ENCODE measurements at places on chromosomes 5 and 9.

DNA sequence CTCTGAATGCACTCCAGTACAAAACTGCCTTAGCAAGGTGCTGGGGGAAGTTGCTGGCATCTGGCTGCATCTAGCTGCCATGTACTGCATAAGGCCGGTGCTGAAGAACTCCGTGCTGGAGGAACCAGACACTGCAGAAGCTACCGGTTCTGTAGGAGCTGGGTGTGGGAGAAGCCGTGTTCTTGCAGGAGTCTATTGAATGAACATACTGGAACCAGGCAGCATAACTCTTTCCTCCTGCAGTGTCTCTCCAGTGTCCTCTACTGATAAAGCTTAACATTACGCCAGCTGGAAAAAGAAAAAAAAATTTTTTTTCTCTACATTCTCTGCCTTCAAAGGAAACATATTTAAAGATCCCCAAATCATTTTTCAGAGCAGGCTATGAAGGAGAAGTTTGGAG, 38.5 kb downstream of the VPS13A start:
- no peak for DNase-seq

- no peak for DNase-seq
These were observed 49.6 kb downstream of the EPB41L4B start for GRCh38 chr9:109270971-109271925.

DNA sequence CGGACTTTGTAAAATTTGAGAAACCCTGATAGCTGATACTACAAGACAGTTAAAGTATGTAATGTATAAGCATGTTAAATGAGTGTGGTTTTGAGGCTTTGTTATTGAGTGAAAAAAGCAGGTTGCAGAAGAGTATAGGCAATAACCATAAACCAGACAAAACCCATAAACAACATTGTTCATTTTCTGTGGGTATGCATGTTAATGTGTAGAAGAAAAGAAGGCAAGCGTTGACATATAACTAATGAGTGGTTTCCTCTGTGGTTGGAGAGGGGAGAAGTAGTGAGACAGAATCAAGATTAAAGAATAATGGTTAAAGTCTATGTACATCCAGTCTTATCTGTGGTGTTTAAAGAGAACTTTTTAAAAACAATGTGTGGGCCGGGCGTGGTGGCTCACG, 26.2 kb downstream of the RAD23B start:
- peak; percentile 61 for DNase-seq

DNA sequence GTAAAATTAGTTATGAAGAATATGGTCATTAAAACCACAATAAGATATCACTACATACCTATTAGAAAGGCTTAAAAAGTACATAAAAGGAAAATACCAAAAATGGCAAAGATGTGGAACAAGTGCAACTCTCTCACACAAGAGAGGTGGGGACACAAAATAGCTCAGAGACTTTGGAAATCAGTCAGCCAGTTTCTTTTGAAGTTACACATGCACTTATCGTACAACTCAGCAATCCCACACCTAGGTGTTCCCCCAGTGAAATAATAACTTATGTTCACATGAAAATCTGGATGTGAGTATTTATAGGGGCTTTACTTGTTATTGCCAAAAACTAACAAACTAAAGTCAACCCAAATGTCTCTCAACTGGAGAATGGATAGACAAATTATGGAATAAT, 9.8 kb upstream of the RICTOR start:
- no peak for DNase-seq

DNA sequence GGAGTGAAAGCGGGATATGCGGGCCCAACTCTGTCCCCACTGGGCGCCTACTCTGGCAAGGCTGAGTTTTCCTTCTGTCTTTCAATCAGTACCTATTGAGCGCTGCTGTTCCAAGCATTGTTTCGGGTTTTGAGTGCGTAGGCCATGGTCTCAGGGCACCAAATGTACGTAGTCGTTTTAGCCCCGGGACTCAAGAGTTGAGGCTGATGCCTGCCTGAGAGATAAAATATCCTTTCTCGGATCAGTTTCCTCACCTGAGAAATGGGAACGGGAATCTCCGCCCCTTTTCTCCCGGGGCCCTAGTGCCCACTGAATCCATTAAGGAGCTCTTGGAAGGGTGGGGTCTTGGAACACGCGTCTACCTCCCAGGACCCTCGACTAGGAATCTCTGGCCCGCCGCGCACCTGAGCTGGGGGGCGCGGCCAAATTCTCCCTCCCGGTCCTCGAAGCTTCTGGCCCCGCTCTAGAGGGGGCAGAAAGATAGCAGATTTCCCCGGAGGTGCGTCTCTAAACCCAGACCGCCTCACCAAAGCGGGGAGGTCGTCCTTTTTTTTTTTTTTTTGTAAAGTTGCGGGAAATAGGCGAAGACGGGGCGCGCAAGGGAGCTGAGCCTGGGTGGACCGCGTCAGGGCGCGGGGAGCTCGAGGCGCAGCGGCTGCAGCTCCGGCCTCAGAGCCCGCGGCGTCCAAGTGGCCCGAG, 494 bp upstream of the CXXC5 start:
- no peak for DNase-seq

DNA sequence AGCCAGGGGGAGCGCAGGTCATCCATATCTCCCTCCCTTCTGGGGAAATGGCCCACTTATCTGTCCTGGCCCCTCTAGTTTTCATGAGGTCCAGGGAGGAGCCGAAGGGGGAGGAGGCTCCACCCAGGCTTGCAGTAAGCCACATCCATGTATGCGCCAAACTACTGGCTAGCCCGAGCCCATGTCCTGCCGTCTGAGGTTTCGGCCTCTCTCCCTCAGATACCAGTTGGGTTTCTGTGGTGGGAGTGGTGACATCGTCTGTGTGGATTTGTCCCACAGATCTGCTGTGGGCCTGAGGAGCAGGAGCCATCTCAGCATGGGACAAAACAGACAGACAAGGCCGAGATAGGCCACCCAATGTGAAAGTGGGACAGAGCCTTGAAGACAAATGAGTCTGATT, 78.3 kb upstream of the ORM1 start:
- no peak for DNase-seq

DNA sequence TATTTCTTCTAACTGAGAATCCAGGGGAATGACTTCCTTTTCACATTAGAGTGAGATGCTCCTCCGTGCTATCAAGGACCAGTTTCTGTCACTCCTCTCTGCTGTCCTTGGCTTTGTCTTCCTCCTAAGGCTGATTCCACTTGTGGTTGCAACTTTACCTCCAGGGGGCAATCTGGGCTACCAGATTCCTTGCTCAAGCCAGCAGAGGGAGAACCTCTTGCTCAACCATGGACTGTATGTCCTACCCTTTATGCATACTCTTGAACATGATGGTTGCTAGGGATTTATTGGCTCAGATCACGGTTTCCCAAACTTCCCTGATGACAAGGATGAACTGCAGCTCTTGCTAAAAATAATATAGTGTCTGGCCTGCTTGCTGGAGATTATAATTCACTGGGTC, 24.0 kb downstream of the NNT start:
- peak; percentile 26 for DNase-seq

DNA sequence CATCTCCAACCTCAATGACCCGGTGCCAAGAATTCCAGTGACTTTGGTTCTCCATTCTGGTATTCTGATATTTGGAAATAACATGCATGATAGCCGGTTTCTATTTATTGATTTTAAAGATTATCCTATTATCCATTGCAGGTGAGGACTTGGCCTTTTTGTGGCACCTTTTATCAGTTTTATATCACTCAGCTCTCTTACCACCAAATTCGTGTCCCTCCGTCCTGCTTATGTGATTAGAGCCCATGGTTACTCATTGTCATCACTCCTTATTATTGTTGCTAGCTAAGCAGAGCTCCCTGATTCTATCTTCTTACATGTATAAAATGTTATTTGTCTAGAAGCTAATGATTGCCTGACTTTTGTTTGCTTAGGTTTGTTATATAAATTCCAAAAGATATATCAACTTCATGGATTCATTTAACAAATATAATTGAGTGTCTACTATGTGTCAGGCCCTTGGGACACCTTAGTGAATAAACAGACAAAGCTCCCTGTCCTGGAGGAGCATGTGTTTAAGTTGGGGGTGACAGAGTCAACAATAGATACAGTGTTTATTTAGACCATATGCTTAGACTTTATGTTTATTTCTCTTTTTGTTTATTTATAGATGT, 138.2 kb downstream of the ADAMTS16 start:
- no peak for DNase-seq

GRCh38 chr9:38066197-38066913, 2.7 kb downstream of the SHB start:
- peak; percentile 48 for DNase-seq

- DNase-seq: no peak
These were observed 3.9 kb upstream of the ISCA1 start for GRCh38 chr9:86286278-86286677.

DNA sequence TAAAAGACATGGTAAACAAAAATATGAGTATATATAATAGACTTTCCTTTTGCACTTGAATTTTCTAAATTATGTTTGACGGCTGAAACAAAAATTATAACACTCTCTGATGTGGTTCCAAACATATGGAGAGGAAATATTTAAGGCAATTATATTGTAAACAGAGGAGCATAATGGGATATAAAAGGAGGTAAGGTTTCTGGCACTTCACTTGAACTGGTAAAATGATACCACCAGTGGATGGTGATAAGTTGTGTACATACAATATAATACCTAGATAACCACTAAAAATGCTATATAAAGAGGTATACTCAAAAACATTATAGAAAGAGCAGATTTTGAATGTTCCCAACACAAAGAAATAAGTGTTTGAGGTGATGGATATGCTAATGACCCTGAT, 192.9 kb upstream of the RAD23B start:
- DNase-seq: no peak

DNA sequence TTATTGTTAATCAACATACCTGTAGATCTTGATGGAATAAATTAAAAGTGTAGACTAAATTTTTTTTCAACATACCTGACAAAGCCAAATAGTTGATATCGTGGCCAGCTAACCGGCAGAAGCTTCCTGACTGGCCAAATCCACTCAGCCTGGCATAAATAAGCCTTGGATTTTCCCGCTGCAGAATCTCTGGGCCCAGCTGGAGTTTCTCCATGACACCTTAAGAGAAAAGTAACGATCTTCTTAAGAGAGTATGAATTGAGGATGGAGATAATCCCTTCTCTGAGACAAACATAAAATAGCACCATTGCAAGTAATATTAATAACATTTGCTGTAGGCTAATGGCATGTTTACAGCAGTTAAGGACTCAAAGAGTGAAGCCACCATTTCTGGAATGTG, 2.2 kb downstream of the AMACR start:
- DNase-seq: no peak

DNA sequence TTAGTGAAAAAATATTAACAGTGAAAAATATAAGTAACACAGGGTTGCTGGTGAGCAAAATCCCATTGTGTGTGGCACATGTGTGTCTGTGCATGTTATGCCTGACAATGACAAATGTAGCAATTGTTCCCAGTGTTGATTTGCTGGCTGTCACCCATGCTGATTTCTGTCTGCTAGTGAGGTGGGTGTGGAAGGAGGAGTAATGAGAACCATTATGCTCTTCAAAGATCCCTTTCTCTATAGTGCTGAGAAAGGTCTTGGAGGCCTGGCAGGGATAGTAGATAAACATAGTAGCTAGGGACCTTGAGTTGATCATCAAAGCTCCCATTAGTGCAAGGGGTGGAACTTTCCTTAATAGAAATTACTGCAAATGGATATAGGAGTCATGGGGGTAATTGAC, 152.5 kb upstream of the CLINT1 start:
- no peak for DNase-seq

- no peak for DNase-seq
These were observed 25.6 kb downstream of the SLC31A1 start for GRCh38 chr9:113246928-113247327.

- no peak for DNase-seq
These were observed 9.1 kb downstream of the IL31RA start for GRCh38 chr5:55860288-55860687.

- DNase-seq: no peak
These were observed 631.5 kb upstream of the TLE4 start for GRCh38 chr9:78940121-78940855.

DNA sequence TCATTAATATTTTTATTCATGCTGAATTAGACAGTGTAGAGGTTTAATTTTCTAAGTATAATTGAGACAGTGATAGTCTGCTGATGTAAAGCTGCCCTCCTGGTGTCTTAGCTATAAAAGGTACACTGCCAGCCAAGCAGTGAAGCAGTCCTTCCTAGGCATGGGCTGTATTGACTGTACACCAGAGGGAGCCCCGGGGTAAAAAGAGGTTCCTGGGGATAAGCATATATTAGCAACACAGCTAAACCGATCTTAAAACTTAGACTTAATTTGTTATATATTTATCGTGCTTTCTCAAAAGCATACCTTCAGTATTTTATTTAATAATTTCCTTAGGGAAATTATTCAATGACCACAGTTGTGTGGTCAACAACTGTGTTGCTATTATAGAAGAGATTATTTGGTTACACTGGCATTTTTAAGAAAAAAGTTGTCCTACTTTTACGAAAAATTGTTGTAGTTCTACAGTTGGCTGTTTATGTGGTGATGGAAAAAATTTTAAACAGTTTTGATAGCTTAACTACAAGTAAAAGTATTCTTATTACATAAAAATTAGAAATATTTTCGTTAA, 68.8 kb downstream of the ELL2 start:
- DNase-seq: peak; percentile 37

DNA sequence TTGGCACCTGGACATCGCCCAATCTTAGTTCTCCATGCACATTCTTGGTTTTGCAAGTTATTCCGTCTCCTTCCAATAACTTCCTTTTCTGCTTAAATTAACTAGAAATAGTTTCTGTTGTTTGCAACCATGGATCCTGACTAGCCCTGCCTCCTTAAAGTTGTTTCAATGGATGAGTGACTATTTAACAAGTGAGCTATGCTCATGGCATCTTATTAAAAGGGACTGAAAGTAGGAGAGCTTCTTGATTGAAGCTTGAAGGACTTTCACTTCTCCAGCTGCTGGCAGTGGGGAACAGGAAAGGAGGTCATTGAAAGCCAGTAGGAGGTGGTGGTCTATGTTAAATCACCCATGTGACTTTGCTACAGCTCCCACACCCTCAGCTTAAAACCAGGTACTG, 466.8 kb downstream of the ARHGEF28 start:
- no peak for DNase-seq

- DNase-seq: no peak
These were observed 208.3 kb upstream of the ZNF608 start for GRCh38 chr5:124954784-124955183.

- DNase-seq: peak; percentile 55
These were observed at the start of gene SUSD1 for GRCh38 chr9:112174965-112175795. Gene SUSD1 (minus strand): TSS chr9:112175297. CDS start chr9:112175235, 62 bp downstream.

GRCh38 chr9:105683688-105684275, 10.6 kb upstream of the TMEM38B start:
- DNase-seq: no peak

- DNase-seq: no peak
These were observed 29.6 kb downstream of the GRIN3A start for GRCh38 chr9:101708855-101709254.

- DNase-seq: no peak
These were observed 53.5 kb downstream of the PHF2 start for GRCh38 chr9:93629920-93630319.

- no peak for DNase-seq
These were observed 128.8 kb downstream of the ROR2 start for GRCh38 chr9:91820949-91821880.

Data from astrocyte of the hippocampus (primary cell).